ENCODE measurements at places on chromosomes 11 and 22. TPM values are rescaled to one million over a fixed set of nuclear protein-coding genes. Genes with fewer than 3 reads are reported as not detected.

The MMP13 gene
- not detected for total RNA-seq

The GP1BB gene
- total RNA-seq: 0.77 TPM

The PPM1F gene
- 67.7 TPM for total RNA-seq

The IL18 gene
- under 0.01 TPM for total RNA-seq

The C2CD2L gene
- 5.2 TPM for total RNA-seq

The CRYBA4 gene
- not detected for total RNA-seq

The P4HA3 gene
- 47.9 TPM for total RNA-seq

The TNNI2 gene
- not detected for total RNA-seq

The RFPL2 gene
- not detected for total RNA-seq

The C11orf86 gene
- not detected for total RNA-seq

The OR56A1 gene
- not detected for total RNA-seq

The MRTFA gene
- total RNA-seq: 20.9 TPM

The DNAJB13 gene
- under 0.01 TPM for total RNA-seq

The ADM2 gene
- total RNA-seq: 0.58 TPM

The MS4A3 gene
- total RNA-seq: not detected

The CCDC116 gene
- 0.19 TPM for total RNA-seq

The OR10A2 gene
- not detected for total RNA-seq

Measured in regular cardiac myocyte (primary cell).